T-cell (primary cell): ENCODE measurements at places on chromosomes 1 and 21. TPM values are rescaled to one million over a fixed set of nuclear protein-coding genes. Genes with fewer than 3 reads are reported as not detected.

DNA sequence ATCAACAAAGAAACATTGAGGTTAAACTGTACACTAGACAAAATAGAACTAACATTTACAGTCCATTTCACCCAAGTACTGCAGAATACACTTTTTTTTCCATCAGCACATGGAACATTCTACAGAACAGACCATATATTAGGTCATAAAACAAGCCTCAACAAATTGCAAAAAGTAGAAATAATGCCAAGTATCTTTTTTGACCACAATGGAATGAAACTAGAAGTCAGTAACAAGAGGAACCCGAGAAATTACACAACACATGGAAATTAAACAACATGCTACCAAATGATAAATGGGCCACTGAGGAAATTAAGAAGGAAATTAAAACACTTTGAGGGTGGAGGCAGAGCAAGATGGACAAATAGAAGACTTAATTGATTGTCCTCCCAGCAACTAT lies 8.4 kb upstream of the C1orf185 start:
- no peaks in the 10 kb centered on the region for H3K36me3 ChIP-seq
- H3K27me3 ChIP-seq: peaks cover 20% of the 10 kb centered on the region
- no peak overlapping the region for H3K27ac ChIP-seq
- no peak for DNase-seq

The KCNE2 gene
- total RNA-seq: 0.25 TPM

DNA sequence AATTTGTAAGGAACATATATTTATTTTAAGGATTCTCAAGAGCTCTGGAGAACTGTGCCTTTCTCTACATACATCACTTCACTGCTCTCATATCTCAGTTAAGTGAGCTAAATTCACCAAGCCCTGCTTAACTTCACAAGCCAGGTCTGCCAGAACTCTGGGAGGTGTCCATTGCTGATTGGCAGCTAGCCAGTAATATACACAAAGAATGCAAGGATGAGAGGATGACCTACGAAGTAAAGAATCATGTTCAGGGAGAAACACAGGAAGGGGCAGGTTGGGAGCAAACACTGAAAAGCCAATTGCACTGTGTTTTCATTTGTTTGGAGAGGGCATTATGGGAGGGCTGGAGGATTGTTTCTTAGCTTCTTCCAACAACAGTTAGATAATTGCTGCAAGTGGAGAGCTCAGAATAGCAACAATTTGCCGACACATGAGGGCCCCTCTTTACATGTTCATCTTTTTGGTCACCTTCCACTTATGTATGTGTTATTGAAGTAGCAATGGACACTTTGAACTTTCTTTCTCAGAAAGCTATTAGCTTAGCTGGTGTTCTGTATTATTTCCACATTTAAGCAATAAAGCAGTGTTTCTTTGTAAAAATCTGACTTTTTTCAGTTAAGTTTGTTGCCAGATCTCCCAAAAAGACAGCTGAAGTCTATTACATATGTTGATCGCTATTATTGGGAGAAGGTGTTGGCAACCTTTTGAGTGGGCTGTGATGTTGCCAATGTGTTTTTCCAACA lies 254.8 kb downstream of the LTN1 start:
- no peak overlapping the region for H3K4me3 ChIP-seq
- H3K27me3 ChIP-seq: no peaks in the 10 kb centered on the region
- H3K4me1 ChIP-seq: no peaks in the 10 kb centered on the region
- no peak for DNase-seq
- no peak overlapping the region for H3K27ac ChIP-seq

The OR13G1 gene
- not detected for total RNA-seq

GRCh38 chr1:94865360-94865759 lies 45.2 kb downstream of the SLC44A3 start:
- no peaks in the 10 kb centered on the region for H3K4me1 ChIP-seq
- no peak for DNase-seq
- no peak overlapping the region for H3K4me3 ChIP-seq
- no peak overlapping the region for H3K27ac ChIP-seq
- no peaks in the 10 kb centered on the region for H3K36me3 ChIP-seq

The FAM131C gene
- total RNA-seq: 0.30 TPM

- H3K27me3 ChIP-seq: peaks cover 13% of the 10 kb centered on the region
- no peaks in the 10 kb centered on the region for H3K4me1 ChIP-seq
- DNase-seq: no peak
- no peaks in the 10 kb centered on the region for H3K36me3 ChIP-seq
- no peak overlapping the region for H3K27ac ChIP-seq
Measured at GRCh38 chr1:210272666-210273065, 40.1 kb downstream of the SERTAD4 start.

DNA sequence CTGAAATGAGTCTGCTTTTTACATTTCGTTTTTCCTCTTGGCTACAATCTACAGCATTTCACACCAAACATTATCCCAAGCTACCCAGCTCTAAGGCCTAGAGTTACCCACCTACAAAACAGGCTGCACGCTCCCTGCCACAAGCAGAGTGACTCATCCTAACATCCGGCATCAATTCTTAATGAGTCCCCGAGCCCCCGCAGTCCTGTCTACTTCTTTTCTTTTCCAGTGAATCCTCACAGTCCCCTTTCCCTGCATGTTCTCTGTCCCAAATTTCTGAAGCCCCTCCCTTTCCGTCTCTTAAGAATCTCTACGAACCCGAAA lies 650 bp downstream of the PCNX2 start:
- peak; percentile 19 for DNase-seq
- H3K4me3 ChIP-seq: peak overlapping the region; percentile 76
- H3K27ac ChIP-seq: peak overlapping the region; percentile 69
- H3K4me1 ChIP-seq: peaks cover 12% of the 10 kb centered on the region
- H3K27me3 ChIP-seq: no peaks in the 10 kb centered on the region

The CCDC28B gene
- 9.0 TPM for total RNA-seq
